ENCODE measurements at places on chromosomes 1 and 21.

- DNase-seq = no peak
Measured at GRCh38 chr21:39638281-39638680, 25.5 kb downstream of the B3GALT5 start.

DNA sequence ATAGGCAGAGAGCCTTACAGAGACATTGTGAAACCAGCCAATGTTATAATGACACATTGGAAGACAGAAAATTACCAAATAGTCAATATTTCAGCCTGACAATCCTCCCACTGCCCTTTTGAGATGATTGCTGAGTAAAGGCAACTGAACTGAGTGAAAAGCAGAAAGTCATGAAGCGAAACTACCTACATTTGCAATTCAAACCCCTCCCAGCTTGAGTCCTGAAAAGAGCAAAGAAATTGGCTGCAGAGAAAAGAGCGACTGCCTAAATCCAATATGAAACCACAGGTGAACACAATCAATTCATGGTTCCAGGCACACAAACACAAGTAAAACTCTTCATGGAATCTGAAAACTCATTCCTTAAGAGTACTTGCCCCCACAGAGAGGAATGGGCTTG, 143.4 kb upstream of the CHRM3 start:
- DNase-seq = no peak

DNA sequence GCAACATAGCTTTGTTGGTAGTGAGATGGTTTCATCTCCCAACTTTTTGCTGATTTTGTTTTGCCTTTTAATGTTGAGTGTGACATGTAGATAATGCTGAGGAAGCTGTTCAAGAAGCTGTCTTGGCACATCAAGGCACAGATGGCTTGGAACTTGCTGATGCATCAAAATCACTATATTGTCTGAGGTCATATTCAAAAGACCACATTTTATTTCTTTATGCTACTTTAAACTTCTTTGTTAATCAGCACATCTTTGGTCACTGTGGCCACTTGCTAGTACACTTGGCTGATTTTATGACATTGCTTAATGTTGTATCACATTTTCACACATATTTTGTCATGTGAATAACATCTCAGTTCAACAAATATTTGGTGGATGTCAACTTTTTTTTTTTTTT, 87.1 kb upstream of the BCL10 start:
- DNase-seq = no peak

DNA sequence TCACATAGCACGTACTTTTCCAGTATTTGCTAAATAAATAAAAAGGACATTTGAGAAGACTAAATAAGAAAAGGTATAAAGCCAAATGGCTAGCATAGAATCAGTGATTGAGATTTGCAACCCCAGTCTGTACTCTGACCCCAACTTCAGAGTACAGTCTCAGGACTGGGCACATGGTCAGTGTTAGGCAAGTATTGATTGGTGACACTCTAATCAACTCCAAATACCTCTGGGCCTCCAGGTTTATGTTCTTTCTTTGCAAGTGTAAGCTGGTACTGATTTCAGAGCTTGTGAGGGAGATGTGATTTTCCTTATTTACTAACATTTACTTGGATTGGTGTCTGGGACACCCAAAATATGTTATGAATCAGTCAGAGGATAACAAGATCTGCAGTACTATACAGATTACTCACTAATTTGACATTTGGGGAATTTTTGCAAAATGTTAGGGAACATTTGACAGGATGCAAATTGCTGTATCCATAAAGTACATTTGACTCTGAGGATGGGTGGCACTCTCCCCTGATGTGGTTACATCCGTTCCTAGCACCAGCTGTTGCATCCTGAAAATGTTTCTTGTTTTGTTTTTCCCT, 34.2 kb downstream of the LMO4 start:
- DNase-seq = no peak

- DNase-seq = peak; percentile 48
Measured at GRCh38 chr1:56676571-56677035, 31.5 kb downstream of the PRKAA2 start.

DNA sequence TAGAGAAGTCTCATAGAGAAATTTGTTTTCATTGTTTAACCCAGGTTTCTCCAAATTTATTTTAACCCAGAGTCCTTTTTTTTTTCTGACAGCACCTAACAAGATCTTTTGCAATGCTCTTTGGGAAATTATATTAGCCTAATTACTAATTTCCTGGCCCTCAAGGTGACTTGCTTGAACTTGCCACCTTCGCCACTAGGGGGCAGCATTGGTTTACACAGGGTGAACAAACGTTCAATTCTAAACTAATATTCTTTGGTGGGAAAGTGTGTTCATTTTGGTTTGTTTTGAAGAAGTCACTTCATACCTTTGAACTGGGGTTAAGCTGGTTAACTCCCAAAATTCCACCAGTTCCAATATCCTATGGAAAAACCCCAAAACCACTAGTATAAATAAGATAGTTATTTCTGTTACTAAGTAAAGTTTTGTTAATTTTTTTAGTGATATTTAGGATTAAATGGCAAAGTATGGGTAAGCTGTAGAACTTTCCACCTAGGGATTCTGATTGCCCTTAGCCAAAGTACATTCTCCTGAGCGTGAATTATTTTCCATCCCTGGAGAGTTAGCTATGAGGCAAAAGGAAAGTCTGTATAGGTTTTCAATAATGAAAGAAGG, 13.0 kb downstream of the CCDC190 start:
- DNase-seq = peak; percentile 36

- DNase-seq = no peak
Measured at GRCh38 chr1:77375990-77376389, 94.2 kb downstream of the AK5 start.

- DNase-seq = no peak
Measured at GRCh38 chr1:220809704-220810103, 23.0 kb downstream of the MTARC1 start.

DNA sequence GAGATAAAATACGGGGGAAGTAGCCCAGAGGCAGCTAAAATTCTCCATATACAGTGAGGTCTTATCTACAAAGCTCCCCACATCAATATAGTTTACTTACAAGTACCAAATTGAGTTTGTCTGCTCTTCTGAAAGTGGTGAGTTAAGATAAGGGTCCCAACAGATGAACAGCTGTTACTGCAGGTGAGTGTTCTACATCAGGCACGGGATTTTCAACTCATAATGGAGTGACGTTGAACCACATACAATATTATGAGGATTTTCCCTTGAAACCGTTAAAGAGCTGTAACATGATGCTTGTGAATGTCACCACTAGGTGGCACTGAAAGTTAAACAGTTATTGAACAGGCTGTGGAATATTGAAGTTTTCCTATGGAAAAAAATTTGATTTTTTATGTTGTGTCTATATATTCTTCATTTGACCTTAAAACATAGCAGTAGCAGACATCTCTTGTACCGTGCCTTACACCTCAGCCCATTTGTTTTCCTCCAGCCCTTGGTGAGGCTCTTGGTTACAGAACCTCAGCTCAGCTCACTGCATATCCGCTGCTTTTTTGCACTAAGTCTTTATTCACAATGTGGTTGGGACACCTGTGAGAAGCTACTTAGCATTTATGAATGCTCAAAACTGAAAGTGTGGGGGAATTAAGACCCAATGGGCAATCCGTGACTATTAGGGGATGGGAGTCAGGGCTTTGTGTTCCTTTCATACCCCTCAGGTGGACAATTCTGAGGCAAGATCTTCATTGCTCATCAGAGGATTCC, 23.2 kb downstream of the CD1D start:
- peak; percentile 32 for DNase-seq

DNA sequence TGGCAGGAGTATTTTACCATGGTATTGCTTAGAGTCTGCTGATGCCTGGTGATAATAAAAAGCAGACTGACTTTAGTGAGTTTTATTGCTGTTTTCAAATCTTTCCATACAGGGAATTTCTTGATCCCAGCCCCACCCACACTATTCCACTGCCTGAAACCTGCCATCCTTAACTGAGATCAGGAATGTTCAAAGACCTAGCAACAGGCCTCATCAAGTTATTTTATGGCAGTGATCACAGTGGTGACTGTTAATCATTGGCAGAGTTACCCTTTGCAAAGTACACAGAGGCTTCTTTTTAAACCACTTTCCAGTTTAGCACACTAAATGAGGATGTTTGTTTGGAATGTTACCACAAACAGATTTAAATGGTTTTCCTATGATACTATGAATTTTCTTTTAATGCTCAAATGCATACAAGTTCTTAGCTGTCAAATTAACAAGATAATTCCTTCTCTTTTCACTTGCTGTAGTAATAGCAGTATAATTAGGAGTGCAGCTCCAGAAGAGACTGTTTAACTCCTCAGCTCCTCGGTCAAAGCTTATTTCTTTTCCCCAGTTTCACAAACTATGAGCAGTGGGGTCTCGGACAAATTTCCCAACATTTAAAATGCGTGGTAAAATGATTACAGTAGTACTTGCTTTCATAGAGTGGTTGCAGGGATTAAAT, 69.9 kb upstream of the USP25 start:
- DNase-seq = no peak

- no peak for DNase-seq
Measured at GRCh38 chr1:193806079-193807048, 620.0 kb upstream of the B3GALT2 start.

GRCh38 chr1:200438911-200439310, 29.1 kb upstream of the ZNF281 start:
- DNase-seq = peak; percentile 10

DNA sequence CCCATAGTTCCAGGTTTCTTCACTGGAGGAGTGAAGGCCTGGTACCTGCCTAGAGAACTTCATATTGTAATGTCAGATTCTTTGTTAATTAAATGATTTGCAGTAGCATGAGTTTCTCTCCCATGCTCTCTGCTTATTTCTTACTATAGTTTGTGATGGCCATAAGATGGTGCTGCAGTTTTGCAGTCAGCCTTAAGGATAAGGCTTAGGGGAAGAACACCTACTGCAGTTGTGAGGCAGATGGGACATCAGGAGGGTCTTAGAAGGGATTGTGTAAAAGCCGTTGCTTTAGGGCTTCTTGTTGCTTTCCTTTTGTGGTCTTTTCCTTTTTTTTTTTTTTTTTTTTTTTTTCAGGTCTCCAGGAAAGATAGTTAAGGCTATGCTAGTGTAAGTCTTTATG, 61.8 kb downstream of the MACF1 start:
- DNase-seq = no peak

All from NCI-H226 (cell line).